ENCODE measurements at places on chromosomes 16 and 17.

DNA sequence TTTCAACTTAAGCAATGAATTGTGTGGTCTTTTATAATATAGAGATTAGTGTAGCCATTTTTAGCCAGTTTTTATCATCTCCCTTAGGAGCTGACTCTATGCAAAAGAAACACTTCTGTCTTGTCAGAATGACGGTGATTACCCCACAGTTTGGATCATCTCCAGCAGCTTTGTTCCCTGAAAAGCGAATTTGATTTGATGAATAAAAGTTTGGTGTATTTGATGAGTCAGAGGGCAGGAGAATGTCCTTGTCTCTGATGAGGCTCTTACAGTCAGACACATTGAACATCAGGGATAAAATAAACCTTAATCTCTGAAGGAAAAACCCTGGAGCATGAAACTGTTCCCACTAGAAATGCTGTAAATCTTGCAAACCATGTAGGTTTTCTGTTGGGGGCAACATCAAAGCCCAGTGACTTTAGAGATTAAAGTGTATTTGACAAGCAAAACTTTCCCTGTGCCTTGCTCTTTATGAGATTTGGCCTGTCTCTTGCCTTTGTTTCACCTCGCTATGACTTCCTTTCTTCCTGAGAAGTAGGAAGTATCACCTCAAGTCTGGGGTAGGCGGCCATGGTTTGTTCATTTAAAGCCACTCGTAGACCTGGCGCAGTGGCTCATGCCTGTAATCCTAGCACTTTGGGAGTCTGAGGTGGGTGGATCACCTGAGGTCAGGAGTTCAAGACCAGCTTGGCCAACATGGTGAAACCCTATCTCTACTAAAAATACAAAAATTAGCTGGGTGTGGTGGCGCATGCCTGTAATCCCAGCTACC is 209.3 kb downstream of the FTO start:
- DNase-seq, result no peak

GRCh38 chr17:48597778-48598631 is 4.4 kb upstream of the HOXB5 start:
- peak; percentile 45 for DNase-seq

DNA sequence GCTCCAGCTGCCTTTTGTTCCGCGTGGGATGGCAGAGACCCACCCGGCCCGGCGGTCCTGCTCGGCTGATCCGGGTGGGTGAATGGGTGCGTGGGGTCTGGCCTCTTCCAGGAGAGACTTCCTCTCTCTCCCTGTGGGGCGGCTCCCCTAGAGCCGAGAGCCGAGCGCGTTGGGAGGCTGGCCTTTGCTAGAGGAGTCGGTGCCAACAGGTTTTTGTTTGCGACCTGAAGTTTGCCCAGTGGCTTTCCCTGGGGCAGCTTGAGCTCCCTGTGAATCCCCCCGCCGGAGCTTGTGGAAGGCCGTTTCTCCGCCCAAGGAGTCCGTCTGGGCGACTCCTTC is 970 bp downstream of the EPN2 start:
- DNase-seq, result no peak

DNA sequence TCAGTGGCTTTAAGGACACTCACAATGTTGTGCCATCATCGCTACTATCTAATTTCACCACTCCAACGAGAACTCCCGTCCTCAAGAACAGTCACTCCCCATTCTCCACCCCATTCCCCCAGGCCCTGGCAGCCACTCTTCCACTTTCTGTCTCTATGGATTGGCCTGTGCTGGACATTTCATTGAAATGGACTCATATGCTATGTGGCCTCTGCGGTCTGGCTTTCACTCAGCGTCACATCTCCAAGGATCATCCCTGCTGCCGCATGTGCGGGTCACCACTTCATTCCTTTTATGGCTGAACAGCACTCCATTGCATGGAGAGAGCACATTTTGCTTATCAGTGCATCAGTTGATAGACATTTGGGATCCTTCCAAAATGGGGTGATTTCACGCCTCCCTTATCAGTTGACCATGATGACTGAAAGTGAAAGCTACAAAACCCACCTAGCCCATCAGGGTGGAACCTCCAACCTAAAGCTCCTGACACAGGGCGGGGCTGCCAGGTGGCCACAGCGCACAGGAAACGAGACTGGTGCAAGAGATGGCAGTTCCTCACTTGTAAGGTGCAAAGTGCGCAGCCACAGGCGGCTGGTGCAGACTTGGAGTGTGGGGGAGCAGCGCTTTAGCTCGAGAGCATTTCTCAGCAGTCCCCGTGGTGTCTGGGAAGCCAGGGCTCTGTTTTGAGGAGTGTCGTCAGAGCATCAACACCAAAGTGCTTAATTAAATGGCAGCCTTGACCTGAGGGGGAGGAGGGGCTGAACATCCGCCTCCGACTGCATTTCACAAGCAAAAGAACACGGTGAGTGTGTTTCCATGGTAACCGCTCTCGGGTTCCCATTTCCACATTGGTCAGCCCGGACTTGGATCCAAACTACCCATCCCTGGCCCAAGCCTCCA is 23.8 kb downstream of the COTL1 start:
- DNase-seq, result peak; percentile 86

GRCh38 chr16:77758508-77758907 is 29.9 kb upstream of the VAT1L start:
- no peak for DNase-seq

DNA sequence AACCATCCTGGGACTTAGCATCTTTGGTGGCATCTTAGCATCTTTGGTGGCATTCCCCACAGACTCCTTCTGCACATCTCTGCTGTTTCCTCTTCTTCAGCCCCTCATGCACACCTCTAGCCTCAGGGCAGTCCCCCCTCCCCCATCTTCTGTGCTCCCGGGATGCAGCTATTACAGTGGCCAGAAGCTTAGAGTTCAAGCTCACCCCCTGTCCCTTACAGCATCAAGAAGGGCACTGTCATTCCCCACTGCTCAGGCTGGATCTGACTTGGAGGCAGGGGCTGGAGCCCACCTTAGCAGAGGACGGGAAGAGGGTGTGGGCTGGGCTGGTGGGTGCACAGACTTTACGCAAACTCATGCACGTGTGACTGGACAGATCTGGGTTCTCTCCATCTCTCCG is 650 bp downstream of the EPN3 start:
- DNase-seq, result no peak

DNA sequence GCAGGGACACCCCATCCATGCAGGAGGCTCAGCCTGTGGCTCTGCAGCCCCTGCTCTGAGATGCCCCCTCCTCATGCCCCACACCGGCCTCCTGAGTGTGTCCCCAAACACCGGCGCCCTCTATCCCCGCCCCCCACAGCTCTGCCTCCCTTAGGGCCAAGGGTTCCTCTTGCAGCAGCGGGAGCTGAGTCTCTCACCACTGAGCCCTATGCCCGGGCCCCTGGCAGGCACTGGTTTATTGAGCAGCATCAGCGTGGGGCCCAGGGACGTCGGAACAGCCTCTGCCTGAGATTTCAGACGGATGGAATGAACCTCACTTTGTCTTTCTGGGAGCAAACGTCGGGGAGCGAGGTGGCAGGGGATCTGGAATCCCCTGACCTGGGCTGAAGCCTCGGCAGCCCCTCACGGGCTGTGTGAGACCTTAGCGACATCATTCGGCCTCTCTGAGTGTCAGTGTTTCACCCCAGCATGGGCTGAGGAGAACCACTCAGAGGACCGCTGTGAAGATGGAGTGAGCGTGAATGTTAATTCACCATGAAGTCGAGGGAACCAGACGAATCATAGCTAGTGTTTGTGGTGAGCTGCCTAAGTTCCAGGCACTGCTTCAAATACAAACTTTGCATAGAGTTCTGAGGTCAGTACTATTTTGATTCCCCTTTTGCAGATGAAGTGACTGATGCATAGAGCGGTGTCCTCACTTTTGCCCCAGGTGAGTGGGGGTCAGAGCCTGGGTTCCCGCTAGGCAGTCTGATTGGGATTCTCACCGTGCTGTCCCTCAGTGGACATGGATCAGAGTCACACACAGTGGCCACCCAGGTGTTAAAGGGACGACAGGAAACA is 5.3 kb upstream of the C16orf74 start:
- no peak for DNase-seq

- DNase-seq, result no peak
Measured at GRCh38 chr16:78390508-78391324, 291.3 kb downstream of the WWOX start.

GRCh38 chr16:6966925-6967324 is 365.7 kb upstream of the RBFOX1 start:
- DNase-seq, result no peak

DNA sequence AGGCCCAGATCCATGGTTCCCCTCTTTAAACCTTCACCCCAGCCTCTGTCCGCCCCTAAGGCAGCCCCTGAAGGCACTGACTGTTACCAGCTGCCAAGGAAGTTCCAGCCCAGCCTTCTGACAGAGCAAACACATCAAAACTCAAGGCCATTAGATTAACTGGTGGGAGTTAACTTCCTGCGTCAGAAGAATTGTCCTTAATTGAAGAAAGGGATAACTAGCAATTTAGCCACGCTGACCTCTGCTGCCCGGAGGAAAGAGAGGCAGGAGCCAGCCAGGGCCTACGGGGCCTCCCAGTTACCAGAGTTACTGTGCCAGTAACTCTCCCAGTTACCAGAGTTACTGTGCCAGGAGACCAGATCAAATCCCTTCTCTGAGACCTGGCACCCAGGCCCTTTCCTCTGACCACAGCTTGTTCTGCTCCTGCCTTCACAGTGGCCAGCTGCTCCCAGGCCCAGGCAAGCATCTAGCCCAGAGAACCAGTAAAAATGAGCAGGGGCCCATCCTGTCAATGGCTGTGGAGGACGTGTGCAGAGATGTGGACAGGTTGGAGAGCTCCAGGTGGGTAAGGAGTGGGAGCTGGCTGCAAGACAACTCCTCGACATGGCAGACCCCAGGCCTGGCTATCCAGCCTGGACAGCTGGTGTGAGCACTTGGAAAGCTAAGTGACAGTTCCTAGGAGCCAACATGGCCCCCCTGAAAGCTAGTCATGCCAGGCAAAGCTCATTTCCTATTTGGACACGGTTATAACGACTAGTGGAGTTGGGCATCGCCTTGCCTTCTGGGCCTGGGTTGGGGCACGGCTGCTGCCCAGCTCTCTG is 2.8 kb upstream of the PITPNM3 start:
- DNase-seq, result no peak

DNA sequence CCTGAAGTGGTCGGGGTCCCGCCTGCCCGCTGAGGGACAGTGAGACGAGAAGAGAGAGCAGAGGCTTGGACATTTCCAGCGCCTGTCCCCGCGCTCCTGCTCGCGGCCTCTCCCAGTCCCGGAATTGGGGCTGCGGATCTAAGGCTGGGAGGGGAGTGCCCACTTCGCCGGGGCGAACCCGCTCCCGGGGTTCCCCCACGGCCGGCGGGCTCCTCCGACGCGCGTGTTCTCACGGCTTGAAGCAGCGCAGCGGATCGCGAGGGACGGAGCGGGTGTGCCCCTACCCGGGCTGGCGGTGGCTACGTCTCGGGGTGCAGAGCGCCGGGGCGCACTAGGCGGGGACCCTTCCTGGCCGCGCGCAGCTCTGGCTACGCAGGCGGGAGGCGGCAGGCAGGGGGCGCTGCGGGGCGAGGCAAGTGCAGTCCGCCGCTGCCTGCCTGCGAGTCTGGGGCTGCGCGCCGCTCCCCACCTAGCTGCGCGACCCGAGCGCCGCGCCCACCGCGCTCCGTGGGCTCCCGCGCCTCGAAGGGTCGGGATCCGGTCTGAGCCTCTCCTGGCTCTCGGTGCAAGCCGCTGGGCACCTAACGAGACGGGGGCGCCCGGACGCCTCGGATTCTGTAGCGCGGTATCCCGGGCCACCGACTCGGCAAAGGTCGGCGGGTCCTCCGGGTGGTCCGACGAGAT is 1.2 kb downstream of the NGFR start:
- DNase-seq, result peak; percentile 82

DNA sequence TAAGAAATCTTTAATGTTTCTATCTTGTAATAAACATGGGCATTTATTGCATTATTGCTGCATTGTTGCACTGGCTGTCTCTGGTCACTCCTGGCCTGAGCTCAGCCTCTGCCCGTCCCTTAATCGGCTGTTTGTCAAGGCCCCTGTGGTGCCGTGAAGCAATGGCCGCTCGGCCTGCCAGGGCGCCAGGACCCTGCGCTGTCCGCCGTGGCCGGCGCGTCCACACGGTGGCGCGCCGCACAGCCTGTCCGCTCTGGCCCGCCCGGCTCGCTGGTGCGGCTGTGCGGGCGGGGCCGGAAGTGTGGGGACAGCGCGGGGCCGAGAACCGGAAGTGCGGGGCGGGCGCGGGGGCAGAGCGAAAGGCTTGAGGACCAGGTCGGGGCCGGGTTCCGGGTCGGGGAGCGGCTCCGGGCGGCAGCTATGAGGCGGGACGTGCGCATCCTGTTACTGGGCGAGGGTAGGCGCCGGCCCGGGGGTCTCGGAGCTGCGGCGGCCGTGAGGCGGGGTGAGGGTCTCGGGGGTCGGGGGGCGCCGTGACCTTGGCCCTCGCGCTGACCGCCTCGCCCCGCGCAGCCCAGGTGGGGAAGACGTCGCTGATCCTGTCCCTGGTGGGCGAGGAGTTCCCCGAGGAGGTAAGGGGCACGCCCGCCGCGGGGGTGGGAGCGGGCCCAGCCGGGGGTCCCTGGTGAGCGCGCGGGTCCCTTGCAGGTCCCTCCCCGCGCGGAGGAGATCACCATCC is at the start of gene RHOT2:
Gene RHOT2 (plus strand): TSS at position 353 of the 739 bp plus-strand sequence. CDS start 68 bp downstream, at position 421.
- peak; percentile 92 for DNase-seq

DNA sequence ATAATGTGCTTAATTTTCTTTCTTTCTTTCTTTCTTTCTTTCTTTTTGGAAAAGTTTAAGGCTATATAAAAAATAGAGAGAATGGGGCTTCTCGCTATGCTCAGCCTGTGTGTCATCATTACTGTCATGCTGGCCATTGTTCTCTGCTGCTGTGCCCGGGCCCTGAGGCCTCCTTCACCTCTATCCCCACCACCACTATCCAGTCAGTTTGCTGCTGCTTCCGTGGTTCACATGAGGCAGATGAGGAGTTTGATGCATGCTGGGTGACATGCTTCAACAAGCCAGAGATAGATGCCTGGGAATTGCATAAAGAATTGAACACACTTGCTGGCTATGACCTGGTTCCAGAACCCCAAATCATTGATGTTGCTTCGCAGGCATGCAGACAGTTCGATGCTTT is 36.3 kb downstream of the PITPNC1 start:
- DNase-seq, result no peak

GRCh38 chr16:1301562-1301961 is 7.9 kb upstream of the UBE2I start:
- no peak for DNase-seq

Data from CD4-positive, alpha-beta T cell treated with Interleukin-2 at 100 ng/mL for 4 hours (primary cell).